GM12892 (cell line): ENCODE measurements at places on chromosomes 11 and 22.

DNA sequence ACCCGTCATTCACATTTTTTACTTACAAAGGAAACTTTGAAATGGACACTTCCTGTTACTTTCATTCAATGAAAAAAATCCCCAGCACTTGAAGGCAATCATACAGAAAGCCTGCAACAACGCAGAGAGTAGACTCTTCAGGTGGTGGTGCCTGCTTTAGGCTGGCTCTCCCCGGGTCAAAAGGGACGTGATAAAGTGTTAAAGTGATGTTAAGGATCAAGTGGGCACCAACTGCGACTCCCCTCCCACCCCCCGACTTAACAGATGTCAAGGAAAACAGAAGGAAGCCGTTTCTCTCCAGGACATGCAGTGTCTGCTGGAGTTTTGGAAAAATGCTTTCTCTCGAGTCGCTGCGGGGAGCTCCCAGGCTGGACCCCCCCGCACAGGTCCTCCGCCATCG is 414 bp upstream of the PNPLA3 start:
- DNase-seq, result no peak

GRCh38 chr11:100740440-100740839 is 53.4 kb downstream of the ARHGAP42 start:
- no peak for DNase-seq

DNA sequence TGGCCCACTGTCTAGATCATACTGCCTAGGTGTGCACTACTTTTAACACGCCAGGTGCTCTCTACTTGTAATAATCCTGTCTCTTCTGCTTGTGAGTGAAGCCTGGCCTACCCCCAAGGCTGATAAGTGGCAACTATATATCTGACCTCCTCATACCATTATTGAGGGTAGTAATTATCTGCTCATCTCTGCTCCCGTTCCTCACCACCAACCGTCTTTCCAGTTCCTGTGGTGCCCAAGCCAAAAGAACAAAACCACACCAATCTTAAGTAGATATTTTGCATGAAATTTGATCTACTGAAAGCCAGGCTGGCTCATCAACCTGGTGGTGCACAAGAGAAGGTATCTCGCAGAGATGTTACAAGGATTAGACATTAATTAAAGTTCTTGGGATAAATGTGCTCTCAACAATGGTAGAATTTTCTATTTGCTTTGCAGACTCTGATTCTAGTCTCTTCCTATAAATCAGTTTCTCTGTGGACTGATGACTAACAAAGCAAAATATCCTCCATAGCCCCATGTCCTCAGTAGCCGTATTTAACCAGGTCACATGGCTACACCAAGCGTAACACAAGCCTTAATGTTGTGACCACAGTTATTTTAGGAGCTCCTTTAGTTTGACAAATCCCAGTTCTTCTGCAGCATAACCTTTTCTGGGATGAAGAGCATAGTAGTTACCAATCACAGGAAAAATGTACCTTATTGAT is 267.2 kb downstream of the NTM start:
- DNase-seq, result no peak

GRCh38 chr11:67304511-67305113 is 1.3 kb downstream of the SSH3 start:
- DNase-seq, result no peak

- DNase-seq, result no peak
These were observed 98.3 kb downstream of the FBXO7 start for GRCh38 chr22:32572741-32573500.
